CD8-positive, alpha-beta T cell (primary cell): ENCODE measurements at places on chromosomes 7 and 10.

GRCh38 chr7:89200758-89201157, 405.2 kb upstream of the TEX47 start:
- no peak for DNase-seq

DNA sequence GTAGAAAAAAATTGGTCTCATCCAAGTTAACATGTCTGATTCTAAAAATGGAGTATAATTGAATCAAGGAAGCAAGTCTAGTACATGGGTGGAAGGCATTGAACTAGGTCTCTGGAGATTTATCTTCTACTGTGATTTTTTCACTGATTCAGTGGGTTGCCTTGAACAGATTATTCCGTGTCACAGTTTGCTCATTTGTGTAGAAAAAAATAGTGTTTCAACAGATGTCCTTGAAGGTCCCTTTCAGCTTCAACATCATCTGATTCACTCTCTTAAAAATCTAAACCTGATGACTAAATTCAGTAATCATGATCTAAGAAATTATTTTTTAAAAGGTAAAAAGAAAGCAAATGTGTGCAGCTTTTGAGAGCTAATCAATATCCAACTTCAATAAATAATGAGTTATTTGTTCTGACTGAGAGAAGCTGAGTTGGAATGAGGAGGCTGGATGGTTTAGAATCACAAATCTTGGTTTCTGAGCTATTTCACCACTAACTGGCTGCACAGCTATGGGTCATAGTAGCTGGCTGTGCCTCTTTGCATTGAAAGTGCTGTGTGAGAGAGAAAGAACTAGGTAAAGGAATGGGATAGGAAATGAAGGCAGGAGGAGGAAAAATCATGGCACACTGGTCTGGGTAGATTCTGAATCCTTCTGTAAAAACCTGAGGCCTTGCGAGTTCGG, 221.5 kb upstream of the MDFIC start:
- DNase-seq = no peak

- DNase-seq = no peak
Observed at GRCh38 chr7:48441848-48442492, 270.7 kb downstream of the ABCA13 start.

- DNase-seq = no peak
Observed at GRCh38 chr10:61456095-61456789, 3.1 kb upstream of the TMEM26 start.

DNA sequence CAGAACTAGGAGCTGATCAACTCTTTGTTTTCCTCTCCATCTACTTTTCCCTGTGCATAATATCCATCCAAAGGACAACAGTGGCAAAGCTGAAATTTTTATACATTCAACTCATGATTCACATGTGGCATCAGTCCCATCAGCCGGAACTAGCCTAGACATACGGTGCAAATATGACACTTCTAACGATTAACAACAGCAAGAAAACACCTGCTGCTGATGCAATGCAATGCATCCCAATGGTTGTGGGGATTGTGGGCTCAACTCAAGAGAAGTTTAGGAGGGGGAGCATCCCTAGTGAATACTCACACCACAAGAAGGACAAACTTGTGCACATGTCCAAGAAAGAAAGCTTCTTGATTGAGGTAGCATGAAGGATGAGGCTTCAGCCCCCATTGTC, 20.5 kb upstream of the STK17A start:
- DNase-seq = no peak

- peak; percentile 8 for DNase-seq
Observed at GRCh38 chr10:79377557-79378382, 30.5 kb downstream of the PPIF start.

- no peak for DNase-seq
Observed at GRCh38 chr7:15199482-15199881, 296.9 kb upstream of the DGKB start.

DNA sequence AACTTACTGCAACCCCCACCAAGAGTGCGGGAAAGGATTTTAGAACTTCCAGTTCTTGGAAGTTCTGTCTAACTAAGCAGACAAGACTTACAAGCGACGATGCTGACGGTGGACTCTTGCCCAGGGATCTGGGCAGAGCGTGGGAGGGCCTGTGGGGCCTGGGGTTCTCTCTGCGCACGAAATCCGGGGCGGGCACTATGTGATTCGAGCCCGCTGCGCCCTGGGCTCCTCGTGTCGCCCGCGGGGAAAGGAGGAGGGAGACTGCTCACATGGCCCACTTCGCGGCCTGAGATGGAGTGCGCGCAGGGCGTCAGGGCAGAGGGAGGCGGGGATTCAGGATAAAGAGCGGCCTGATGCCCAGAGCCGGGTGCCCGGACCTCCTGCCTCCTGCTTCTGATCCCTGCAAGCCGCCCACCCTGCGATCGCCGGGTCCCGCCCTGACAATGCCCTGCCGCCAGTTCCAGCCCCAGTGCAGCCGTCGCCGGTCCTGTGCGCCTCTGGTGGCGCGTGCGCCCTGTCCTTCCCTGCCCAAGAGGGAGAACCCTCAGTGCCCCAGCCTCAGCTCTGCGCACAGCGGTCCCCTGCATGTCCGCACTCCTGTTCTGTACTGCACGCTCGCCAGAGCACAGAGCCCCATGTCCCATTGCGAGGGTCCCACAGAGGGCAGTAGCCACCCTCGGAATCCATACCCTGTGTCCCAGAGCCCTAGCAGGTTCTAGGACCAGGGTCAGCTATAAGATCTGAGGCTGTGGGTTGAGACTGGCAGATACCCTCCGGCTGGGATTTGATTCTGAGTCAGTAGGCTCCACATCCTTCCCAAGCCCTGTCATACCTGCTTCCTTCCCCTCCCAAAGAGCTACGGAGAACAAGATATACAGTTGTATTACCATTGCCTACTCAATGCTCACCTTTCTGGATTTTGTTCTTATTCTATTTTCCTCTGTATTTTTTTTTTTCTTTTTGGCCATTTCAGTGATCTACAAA, 99.4 kb upstream of the TMEM106B start:
- DNase-seq = no peak

- DNase-seq = no peak
Observed at GRCh38 chr10:47442351-47442750, 41.6 kb downstream of the ANXA8 start.

DNA sequence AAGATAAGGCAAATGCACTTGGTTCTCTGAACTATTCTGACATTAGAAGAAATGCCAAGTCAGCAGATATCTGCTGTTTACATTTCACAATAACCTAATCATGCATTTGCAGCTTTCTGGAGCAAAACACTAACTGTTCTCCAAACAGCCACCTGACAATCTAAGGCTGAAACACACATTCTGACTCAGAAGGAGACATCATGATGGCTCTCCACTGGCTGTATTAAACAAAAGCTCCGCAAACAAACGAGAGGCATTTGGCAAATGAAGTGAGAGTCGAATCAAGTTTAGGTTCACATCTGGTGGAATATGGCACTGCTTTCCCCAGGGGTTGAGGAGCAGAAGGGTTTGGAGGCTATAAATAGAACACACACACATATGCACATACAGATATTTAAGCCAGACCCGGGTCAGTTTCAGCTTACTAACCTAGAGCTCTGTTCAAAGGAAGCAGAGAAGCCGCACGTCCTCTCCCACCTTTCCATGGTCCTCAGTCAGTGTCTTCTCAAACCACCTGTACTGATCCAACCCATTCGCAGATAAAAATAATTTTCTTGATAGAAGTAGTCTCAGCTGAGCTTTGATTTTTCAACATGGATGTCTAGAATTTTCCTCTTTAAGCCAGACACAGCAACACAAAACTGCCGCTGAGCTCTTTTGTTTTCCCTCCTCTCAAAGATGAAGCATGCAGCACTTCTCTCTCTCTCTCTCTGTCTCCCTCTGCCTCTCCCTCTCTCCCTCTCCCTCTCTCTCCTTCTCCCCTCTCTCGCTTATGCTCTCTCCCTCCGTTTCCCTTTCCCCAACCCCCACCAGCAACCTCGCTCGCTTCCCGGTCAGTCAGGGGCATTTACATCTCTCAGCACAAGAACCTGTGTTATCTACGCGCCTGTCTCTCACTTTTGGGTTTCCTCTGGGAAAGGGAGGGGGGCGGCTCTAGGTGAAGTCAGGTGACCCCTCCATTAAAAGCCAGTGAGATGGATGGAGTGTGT, 682.8 kb downstream of the MAGI2 start:
- no peak for DNase-seq

GRCh38 chr7:26620352-26620751, 244.0 kb downstream of the SKAP2 start:
- no peak for DNase-seq

DNA sequence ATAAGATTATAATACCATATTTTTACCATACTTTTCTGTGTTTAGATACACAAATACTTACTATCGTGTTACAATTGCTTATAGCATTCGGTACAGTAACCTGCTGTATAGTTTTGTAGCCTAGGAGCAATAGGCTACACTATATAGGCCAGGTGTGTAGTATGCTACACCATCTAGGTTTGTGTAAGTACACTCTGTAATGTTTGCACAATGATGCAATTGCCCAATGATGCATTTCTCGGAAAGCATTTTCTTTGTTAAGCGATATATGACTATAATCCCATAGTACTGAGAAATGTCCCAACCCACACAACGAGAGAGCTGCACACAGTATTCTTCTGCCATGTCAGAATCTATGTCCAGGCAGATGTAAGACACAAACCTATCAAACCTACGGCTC, 160.0 kb downstream of the NEBL start:
- DNase-seq = no peak

GRCh38 chr10:61642150-61642571, 20.6 kb upstream of the CABCOCO1 start:
- no peak for DNase-seq
